NCI-H1105 treated with DMSO at 0.1 percent for 48 hours (cell line): ENCODE measurements at places on chromosomes 2 and 18.

GRCh38 chr2:135066710-135067109, 14.6 kb downstream of the RAB3GAP1 start:
- DNase-seq: no peak

- DNase-seq: no peak
These were observed 184.1 kb upstream of the RAB12 start for GRCh38 chr18:8424917-8425725.

GRCh38 chr2:99631700-99632099, 141.9 kb upstream of the REV1 start:
- no peak for DNase-seq

GRCh38 chr2:227853765-227854271, 17.6 kb upstream of the DAW1 start:
- no peak for DNase-seq

DNA sequence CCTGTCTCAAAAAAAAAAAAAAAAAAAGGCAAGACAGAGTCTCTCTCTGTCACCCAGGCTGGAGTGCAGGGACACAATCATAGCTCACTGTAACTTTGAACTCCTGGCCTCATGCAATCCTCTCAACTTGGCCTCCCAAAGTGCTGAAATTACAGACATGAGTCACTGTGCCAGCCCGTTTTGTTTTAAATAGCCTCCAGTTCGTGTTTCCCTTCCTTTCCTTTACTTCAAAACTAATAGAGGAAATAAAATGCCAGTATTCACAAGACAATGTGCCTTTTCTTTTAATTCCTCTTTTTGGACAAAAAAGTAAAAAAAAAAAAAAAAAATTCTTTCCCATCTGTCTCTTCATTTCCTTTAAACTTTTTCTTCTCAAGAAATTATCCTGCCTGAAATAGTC, 54.5 kb upstream of the ACMSD start:
- no peak for DNase-seq

GRCh38 chr2:105518897-105519296, 120.0 kb upstream of the FHL2 start:
- no peak for DNase-seq

DNA sequence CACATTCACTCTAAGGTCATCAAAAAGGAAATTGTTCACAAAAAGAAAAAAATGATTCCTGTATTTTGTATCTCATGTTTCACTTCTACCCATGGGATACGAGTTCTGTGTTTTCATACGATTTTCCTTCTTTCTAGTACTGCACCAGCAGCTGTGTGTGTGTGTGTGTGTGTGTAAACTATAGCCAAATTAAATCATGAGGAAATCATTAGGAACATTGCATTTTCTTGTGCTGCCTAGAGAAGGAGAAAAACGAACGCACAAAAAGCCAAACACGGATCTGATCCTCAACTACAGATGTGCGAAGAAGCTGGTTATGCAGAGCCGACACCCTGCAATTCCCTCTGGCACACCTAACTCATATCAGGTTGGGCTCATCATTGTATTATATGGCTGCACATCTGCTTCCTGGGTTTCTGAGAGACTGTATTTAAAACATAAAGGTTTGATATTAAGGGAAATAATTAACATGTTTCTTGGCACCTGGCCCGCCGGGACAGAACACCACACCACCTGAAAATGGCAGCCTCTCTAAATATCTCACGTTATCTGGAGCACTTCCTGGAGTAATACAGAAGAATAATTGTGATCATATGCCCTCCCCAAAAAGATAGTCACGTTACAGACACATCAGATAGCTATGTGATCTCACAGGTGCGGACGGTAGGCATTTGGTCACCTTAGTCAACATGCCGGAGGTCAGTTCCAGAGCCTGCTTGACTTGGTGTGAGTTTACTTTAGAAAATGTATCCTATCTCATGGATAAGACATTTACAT, 586.3 kb upstream of the SALL3 start:
- DNase-seq: peak; percentile 27

GRCh38 chr2:20496076-20496872, 49.4 kb downstream of the RHOB start:
- no peak for DNase-seq

- no peak for DNase-seq
These were observed 157.8 kb downstream of the SEPTIN10 start for GRCh38 chr2:109455731-109456691.

DNA sequence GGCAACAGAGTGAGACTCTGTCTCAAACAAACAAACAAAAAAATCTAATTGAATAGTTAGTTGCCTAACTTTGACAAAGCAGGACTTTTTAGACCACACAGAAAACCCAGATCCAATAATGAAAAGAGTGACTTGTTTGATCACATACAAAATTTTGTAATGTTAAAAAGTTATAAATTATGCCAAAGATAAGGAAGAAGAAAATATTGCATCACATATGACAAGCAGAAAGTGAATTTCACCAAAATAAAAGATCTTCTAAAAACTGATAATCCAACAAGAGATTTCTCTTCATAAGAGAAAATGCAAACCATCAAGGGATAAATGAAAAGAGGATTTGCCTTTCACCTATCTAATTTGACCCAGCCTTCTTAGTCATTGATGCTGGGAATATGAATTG, 2.8 kb upstream of the RMP24 start:
- no peak for DNase-seq

DNA sequence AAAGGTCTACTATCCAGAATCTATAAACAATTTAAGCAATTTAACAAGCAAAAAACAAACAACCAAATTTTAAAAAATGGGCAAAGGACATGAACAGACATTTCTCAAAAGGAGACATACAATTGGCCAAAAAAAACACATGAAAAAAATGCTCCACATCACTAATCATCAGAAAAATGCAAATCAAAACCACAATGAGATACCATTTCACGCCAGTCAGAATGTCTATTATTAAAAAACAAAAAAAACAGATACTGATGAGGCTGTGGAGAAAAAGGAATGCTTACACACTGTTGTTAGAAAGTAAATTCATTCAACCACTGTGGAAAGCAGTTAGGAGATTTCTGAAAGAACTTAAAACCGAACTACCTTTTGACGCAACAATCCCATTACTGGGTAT, 66.4 kb upstream of the SESTD1 start:
- DNase-seq: no peak

- no peak for DNase-seq
These were observed 143.2 kb downstream of the DDX1 start for GRCh38 chr2:15734674-15735483.

DNA sequence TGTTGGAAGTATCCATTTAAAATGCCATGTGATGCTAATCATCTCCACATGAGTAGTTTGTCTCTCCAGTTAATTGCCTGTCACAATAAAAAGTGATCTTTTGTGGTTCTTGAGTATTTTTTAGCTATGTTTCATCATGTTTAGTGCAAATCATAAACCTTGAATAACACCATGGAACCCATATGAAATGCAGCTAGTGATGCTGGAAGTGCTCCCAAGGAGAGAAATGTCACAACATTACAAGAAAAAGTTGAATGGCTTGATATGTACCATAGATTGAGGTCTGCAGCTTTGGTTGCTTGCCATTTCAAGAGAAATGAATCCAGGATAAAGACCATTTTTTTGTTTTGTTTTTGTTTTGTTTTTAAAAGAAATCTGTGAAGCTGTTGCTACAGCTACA, 14.3 kb downstream of the PTPN4 start:
- DNase-seq: peak; percentile 32

GRCh38 chr18:56487801-56488200, 150.6 kb downstream of the TXNL1 start:
- DNase-seq: no peak

GRCh38 chr18:11995445-11996189, 14.3 kb downstream of the IMPA2 start:
- no peak for DNase-seq

DNA sequence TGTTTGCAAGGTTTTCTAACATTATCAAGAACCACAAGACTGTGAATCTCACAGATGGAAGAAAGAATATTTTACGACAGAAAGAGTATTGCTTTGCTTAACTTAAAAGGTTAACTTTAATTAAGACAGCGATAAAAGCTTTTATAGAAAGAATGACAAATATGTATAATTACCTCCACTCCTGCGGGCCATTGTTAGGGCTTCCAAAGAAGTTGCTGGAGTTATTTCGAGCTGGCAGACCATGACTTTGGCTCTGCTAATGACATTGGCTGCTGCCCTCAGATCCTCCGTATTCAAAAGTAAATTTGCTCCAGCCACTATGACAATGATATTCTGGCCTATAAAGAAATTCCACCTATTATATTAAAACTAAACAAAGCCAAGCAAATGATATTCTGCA, 47.3 kb downstream of the RBKS start:
- no peak for DNase-seq

GRCh38 chr2:209049608-209050007, 374.2 kb upstream of the MAP2 start:
- no peak for DNase-seq

DNA sequence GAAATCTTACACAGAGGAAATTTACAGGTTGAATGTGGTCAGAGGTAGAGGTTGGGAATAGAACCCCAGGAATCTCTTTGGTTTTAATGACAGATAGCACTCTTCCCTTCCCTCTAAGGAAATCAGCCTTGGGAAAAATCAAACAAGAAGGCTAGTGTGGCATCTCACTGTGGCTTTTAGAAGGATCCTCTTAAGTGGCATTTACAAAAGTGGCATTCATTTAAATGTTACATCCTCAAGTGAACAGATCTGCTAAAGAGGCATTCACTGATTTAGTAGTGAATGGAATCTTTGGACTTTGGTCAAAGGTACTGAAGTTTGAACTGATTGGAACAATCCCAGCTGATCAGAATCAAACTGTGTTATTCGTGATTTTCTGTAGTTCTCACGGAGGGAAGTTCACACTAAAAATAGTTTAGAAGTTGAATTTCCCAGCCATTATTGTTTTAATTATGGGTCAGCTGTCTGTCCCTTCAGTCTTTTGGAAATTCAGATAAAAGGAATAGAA, 136.5 kb upstream of the FN1 start:
- no peak for DNase-seq

- no peak for DNase-seq
These were observed 24.4 kb upstream of the FRZB start for GRCh38 chr2:182890773-182891378.

GRCh38 chr18:74281011-74281979, 10.5 kb downstream of the CYB5A start:
- DNase-seq: no peak

DNA sequence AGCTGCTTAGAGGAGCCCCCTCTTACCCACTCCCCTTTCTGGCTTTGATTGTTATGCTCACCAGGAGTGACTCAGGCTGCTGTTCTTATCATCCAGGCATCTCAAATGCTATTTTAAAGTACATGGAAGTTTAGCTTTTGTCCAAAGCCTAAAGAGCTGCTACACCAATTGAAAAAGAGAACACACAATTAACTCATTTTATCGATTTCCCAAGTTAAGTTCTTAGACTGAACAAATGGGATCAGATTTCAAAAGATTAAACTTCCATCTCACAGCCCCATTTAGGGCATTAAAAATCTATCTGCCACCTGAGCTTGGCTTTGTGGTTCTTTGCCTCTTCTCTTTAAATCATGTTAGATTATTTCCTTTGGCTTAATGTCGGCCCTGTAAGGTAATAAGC, 81.2 kb downstream of the MYO5B start:
- peak; percentile 40 for DNase-seq

DNA sequence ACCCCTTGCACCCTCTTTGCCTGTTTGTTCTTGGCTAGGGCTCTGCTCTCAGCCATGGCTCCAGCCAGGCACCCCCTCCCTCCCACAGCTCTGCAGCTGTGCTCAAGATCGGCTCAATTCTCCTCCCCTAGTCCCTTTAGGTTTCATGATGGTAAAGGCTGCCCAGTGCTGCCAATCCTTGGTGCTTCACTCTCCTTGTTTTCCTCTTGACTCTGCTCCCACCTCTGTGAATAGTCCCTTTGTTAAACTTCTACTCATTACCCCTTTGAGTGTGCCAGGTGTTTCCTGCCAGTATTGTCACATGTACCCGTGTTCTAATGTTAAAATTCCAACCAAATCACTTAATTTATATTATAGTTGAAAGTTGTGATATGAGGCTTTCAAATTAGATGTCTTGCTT, 101.0 kb upstream of the CERS6 start:
- peak; percentile 93 for DNase-seq

DNA sequence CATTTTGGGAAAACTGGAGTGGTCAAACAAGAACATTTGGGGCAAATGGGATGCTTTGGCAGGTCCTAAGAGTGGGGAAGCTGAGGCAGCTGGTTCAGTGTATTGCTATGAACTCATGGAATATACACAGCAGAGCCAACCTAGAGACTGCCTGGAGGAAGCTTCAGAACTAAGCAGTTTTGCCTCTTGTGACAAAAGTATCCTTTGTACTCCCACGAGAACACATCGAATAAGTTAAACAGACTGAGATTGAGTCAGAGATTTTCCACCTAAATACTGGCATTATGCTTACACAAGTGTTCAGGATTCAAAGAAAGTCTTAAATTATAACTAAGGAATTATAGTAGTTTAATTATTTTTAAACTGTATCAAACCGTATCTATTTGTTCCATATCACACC, 5.2 kb upstream of the ARMC9 start:
- no peak for DNase-seq

- no peak for DNase-seq
These were observed 107.8 kb upstream of the TPO start for GRCh38 chr2:1305342-1306013.

- no peak for DNase-seq
These were observed 68.9 kb upstream of the ITM2C start for GRCh38 chr2:230795856-230796255.

DNA sequence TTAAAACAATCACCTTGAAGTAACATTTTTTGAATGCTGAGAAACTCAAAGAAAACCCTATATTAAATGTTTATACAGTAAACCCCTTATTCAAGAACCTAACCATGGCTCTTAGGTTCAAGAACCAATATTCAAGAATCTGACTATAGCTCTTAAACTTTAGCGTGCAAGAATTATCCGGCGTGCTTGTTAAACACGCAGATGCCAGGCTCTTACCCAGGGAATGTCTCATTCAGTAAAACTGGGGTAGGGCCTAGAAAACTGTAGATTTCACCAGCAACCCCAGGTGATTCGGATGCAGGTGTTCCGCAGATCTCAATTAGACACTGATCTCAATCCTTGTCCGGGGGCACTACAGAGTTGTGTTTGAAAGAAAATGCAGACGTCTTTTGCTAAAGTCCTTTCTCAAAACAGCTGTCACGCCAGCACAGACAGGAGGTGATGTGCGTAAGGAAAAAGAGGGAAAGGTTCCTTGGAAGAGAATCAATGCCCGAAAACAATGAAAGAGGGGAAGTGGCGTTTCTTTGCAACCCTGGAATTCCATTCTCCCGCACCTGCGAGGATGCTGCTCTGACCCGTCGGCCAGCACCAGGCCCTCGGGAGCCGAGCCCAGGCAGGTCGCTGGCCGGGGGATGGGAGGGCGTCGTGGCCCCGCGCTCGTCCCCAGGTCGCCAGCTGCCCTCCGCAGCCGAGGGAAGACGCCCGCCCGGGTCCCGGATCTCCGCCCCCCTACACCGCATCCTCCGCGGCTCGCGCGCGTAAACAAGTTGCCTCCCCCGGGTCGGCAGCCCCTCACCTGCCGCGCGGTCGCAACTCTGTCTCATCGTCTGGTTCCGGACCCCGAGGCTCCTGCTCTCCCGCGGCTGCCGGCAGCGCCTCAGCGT, 851 bp downstream of the EIF2AK3 start:
- peak; percentile 39 for DNase-seq

- no peak for DNase-seq
These were observed 4.2 kb upstream of the AP1S3 start for GRCh38 chr2:223841436-223842190.
